Stomach (tissue), 19 donors: ENCODE measurements at places on chromosomes 6 and 20. TPM values are rescaled to one million over a fixed set of nuclear protein-coding genes. Genes with fewer than 3 reads are reported as not detected.

GSTA2 gene
- total RNA-seq, result 6.8 TPM

PRPH2 gene
- 1.2 TPM for total RNA-seq

C4B gene
- total RNA-seq, result 19.2 TPM

MUCL3 gene
- 0.87 TPM for total RNA-seq

CRISP3 gene
- total RNA-seq, result not detected

C6orf58 gene
- 2.3 TPM for total RNA-seq

DNA sequence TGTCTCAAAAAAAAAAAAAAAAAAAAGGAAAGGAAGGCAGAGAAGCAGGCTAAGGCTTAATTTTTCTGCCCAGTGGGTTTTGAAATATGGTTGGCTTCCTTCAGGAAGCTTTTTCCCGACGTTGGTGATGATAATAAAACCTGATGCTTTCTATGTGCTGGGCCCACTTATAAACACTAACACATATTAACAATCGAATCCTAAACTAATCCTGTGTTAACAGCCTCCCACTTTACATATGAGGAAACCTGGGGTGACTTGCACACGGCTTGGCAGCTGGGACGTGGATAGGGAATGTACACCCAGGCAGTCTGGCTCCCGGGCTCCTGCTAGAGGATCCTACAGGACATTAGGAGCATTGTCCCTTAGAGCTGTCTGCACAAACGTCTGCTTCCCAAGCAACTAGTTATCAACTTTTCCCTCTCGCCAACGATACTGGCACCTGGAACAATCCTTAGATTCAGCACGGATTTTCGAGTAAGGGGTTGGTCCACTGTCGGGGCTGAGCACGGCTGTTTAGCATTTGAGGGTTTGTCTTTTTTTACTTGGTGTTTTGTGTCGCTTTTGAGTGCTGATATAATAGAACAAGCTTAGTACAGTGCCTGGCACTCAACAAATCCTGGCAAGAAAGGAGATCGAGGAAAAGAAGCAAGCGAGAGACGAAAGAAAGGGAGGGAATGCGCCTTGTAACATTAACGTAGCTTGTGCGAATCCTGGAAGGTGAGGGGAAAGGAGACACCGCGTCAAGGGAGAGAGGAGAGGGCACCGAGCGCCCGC, 622 bp upstream of the KIZ start:
- H3K27me3 ChIP-seq, result no peaks in the 10 kb centered on the region
- no peaks in the 10 kb centered on the region for H3K36me3 ChIP-seq
- H3K4me1 ChIP-seq, result peaks cover 19% of the 10 kb centered on the region
- peak overlapping the region; percentile 79 for H3K27ac ChIP-seq
- peak overlapping the region; percentile 97 for H3K4me3 ChIP-seq

DNA sequence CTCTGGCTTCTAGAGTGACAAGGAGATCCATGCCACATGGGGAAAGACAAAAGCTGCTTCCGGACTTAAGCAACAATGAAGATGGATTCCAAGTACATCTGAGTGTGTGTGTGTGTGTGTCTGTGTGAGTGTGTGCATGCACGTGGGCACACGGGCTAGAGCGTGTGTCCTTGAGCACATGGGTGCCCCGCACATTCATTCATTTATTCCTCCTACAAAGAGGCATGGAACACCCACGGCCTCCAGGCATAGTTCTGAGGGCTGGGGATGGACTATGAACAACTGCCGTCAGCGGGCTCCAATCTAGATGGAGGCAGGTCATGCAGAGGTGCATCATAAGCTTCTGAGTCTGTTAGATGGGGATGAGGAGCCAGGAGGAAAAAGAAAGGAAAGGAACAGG, 49.1 kb downstream of the GRM4 start:
- DNase-seq, result no peak
- H3K4me3 ChIP-seq, result no peak overlapping the region
- no peaks in the 10 kb centered on the region for H3K4me1 ChIP-seq
- H3K27ac ChIP-seq, result no peak overlapping the region
- H3K27me3 ChIP-seq, result peaks cover 65% of the 10 kb centered on the region

DNA sequence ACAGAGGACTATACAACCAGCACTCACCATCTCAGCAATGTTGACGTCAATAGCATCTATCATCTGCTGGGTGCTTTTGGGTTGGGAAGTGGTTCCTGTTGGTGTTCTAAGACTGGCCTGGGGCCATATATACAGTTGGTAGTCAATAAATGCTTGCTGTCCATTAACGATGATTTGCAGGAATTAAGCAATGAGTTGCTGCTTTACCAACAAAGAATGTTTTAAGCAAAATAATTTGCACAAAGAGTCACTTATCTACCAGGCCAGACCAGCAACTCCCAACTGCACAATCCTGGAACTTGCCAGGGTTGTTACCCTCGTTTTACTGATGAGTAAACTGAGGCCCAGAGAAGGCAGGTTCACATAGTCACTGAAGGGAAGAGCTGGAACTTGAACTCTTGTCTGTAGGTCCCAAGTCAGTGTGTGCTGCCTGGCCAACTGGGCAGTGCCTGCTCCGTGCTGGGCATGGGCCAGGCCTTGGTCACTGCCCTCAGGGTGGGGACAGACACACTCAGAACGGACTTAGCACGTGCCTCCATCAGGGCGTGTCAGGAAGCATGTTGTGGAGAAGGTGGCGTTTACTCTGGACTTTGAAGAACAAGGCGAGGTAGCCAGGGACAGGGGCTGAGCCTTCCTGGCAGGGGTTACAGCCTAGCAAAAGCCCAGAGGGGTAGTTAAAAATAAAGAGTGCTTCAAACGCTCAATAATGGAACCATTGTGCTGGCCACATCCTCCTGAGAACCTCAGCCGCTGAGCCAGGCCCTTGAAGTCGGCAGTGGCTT, 2.5 kb upstream of the SRC start:
- H3K27me3 ChIP-seq, result no peaks in the 10 kb centered on the region
- peak overlapping the region; percentile 14 for H3K4me3 ChIP-seq
- DNase-seq, result peak; percentile 88
- H3K36me3 ChIP-seq, result no peaks in the 10 kb centered on the region
- peak overlapping the region; percentile 93 for H3K27ac ChIP-seq
- peaks cover 44% of the 10 kb centered on the region for H3K4me1 ChIP-seq

- H3K4me3 ChIP-seq, result no peak overlapping the region
- H3K4me1 ChIP-seq, result peaks cover 44% of the 10 kb centered on the region
- no peaks in the 10 kb centered on the region for H3K27me3 ChIP-seq
- no peak for DNase-seq
- H3K36me3 ChIP-seq, result no peaks in the 10 kb centered on the region
Measured at GRCh38 chr6:150638765-150639164, 39.1 kb downstream of the PLEKHG1 start.

DNA sequence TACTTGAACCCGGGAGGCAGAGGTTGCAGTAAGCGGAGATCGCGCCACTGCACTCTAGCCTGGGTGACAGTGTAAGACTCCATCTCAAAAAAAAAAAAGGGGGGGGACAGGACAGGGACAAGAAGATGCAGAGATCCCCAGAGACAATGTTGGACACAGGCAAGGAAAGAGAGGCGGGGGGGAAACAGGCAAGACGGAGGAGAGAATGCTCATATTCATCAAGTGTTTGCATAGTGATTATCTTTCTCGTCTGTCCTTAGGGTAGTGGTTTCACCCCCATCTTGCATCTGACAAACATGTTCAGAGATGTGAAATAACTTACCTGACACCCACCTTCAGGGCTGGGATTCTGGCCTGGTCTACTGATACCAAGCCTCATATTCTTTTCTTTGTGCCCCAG, 29.0 kb downstream of the CHMP4B start:
- no peak overlapping the region for H3K27ac ChIP-seq
- H3K4me3 ChIP-seq, result no peak overlapping the region
- no peak for DNase-seq
- no peaks in the 10 kb centered on the region for H3K27me3 ChIP-seq
- peaks cover 97% of the 10 kb centered on the region for H3K4me1 ChIP-seq
